ENCODE measurements at places on chromosomes 5 and 9. TPM values are rescaled to one million over a fixed set of nuclear protein-coding genes. Genes with fewer than 3 reads are reported as not detected.

GRCh38 chr5:74822288-74822687 lies 43.9 kb downstream of the FAM169A start:
- DNase-seq, result no peak

- DNase-seq, result no peak
Measured at GRCh38 chr5:124061068-124061430, 549.1 kb downstream of the CSNK1G3 start.

DNA sequence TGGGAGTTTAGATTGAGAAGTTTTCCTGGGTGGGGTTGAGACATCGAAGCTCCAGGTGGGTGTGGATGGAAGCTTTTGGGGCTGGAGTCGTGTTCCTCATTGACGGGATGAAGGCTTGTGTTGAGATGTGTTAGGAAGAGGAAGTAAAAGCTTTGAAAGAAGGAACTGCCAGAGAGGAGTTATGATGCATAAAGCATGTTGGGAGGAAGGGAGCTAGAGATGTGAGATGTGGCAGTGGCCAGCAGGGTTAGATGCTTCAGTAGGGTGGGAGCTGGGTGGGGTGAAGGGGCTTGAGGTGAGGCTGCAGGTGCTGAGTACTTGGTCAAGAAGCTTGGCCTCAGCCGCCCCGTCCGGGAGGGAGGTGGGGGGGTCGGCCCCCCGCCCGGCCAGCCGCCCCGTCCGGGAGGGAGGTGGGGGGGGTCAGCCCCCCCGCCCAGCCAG lies 56.7 kb downstream of the HSPA4 start:
- no peak for DNase-seq

DNA sequence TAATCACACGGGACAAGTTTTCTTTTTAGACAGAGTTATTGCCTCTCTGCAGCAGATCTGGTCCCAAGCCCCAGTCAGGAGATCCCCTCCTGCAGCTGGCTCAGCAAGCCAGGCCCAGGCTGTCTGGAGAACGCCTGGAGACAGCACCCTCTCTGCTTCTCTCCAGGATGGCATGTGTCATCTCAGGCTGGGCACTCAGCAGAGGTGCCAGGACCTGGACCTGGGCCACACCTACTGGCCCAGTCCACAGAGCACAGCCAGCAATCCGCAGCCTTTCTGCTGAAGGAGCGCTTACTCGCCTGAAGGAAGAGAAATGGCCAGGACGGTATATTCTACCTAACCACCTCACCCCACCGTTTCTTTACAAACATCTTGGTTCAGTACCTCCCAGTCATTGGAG lies 4.7 kb upstream of the TBC1D9B start:
- no peak for DNase-seq

DNA sequence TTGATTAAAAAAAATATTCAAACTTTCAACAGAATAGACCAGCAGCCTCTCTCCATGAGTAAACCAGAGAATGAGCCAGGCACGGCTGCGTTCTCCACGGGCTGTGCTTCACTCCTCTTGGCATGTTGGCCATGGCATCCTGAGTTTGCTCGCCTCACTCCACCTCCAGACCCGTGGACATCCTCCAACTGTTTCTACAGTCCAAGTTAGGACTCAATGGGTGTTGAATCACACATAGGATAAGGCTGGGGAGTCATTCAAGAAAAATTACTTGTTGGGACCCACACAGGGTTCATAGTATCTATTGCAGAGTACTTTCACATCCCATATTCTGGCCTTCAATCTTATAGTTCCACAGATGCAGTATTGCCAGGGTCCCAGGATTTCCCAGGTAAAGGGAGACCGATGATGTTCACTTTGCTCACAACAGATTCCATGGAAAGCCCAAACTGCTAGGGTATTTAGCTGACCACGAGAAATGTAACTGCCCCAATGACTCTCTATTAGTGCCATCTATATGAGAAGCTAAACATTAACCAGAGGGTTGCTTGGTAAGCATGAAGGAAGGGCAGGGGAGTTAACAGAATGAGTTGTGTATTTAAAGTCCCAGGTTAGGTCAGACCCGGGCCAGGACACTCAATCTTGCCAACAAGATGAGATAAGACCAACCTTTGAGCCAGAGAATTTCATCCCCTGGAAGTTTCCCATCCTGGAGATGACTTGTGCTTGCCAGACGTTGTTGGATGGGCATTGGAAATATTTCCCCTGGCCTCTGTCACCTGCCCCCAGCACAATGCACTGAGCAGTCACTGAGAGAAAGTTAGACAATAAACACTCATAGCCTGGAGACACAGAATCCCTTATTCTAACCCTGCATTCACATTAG lies 19.7 kb upstream of the GDA start:
- no peak for DNase-seq

GRCh38 chr5:75491621-75492020 lies 19.8 kb downstream of the CERT1 start:
- no peak for DNase-seq

- no peak for DNase-seq
Measured at GRCh38 chr5:140575309-140575708, 10.7 kb downstream of the SLC35A4 start.

Gene IGFBPL1
- not detected for total RNA-seq

GRCh38 chr5:574906-575305 lies 37.2 kb upstream of the CEP72 start:
- DNase-seq, result no peak

DNA sequence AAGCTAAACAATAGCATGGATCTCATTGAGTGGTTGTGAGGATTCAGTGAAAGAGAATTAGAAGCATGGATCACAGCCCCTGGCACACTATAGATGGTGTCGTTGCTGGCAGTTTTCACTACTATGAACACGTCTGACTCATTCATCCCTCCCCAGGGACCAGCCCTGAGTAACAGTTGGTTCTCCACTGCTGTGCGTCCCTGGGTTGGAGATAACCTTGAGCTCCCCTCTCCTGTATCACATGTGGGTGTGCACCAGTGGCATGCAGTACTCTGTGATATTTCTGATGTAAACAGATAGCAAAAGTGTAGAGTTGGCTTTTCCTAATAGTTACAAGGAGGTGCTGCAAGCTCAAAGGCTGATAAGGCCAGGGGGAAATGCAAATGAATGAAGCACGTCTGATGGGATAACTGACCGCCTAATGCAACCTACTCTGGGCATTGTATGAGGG lies 8.8 kb upstream of the LCP2 start:
- no peak for DNase-seq

Measured in CD4-positive, alpha-beta memory T cell (primary cell).